Panc1 (cell line): ENCODE measurements at places on chromosomes 3 and 15. TPM values are rescaled to one million over a fixed set of nuclear protein-coding genes. Genes with fewer than 3 reads are reported as not detected.

The RFC4 gene
- 70.7 TPM for total RNA-seq

The FES gene
- 0.64 TPM for total RNA-seq

The AMT gene
- 1.1 TPM for total RNA-seq

The CCR2 gene
- not detected for total RNA-seq

The THRB gene
- total RNA-seq: 3.9 TPM

DNA sequence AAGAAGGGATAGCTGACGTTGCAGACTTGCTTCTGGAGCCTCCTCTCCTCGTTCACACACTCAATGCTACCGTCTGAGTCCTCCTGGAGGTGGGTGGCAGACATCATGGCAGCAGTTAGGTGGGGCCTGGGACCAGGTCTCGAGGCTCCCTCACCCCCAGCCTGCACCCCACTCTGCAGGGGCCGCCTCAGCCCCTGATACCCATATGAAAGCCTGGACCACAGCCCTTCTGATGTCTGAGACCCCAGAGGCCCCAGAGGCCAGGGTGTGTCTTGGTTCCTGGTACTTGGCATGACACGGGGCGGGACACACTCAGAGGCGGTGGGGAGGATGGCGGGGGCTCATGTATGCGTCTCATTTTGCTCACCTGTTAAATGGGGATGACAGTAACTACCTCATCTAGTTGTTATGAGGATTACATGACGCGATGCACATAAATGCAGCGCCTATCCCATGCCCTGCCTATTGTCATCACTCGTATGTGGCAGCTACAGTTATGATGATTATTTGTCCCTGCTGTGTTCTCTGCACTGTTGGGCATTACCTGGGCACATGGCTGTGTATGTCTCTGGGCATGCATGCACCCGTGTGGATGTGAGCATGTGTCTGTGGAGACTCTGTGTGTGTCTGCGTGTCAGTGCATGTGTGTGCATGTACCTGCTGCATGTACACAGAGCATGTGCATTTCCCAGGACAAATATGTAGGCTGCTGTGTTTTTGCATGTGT, 39.9 kb downstream of the FEM1B start:
- no peak for DNase-seq

DNA sequence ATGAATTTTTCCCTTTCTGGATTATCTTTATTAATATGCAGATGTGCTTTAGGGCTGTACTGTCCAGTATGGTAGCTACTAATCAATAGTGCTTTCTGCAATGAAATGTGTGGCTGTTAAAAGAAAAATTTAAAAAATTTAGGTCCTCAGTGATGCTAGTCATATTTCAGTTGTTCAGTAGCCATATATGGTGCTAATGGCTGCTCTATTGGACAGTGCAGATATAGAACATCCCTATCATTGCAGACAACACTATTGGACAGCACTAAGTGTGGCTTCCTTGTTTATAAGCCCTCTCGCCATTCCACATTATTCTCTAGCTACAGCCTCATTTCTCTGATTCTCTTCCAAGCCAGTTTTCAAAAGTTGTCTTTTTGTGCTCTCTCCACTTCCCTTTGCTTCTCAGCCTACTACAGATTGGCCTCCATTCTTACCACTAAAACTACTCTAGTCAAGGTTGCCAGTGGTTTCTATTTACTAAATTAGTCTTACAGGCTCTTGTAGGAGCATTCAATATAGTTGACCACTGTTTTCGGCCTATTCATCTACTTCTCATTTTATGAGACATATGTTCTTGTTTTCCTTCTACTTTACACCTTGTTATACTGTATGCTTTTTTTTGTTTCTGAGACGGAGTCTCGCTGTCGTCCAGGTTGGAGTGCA, 9.5 kb downstream of the MAPK6 start:
- DNase-seq: no peak
